ENCODE measurements at places on chromosomes 11 and 22. TPM values are rescaled to one million over a fixed set of nuclear protein-coding genes. Genes with fewer than 3 reads are reported as not detected.

Gene GRM5
- 2.3 TPM for total RNA-seq

Gene ANO9
- 2.9 TPM for total RNA-seq

GRCh38 chr11:117369534-117369933 is 41.9 kb downstream of the CEP164 start:
- DNase-seq: no peak

DNA sequence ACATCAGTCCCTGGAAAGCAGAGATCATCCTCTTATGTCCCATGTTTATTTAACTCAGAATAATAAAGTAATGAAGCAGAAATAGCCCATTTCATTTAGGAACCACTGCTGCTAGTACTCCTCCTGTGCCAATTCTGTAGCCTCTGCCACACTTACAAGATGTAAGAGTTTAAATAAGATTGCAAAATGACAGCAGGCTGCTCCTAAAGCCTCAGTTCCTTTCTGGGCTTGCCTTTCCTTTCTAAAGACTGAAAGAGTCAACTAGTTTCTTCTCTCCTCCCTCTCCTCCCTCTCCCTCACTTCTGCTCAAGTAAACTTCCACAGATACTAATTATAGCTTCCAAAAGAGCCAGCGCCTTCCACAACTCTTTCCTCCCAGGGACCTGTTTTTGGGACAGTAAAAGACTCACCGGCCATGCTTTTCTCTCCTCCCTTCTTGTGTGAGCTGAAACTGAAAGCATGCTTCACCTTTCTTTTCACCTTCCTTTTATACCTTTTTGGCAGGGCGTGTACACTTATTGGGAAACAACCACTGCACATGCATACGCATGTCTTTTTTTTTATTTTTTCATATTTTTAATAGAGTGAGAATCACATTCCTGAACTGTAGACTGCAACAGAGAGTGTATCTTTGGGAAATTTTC is 26.1 kb upstream of the CARD16 start:
- DNase-seq: no peak

DNA sequence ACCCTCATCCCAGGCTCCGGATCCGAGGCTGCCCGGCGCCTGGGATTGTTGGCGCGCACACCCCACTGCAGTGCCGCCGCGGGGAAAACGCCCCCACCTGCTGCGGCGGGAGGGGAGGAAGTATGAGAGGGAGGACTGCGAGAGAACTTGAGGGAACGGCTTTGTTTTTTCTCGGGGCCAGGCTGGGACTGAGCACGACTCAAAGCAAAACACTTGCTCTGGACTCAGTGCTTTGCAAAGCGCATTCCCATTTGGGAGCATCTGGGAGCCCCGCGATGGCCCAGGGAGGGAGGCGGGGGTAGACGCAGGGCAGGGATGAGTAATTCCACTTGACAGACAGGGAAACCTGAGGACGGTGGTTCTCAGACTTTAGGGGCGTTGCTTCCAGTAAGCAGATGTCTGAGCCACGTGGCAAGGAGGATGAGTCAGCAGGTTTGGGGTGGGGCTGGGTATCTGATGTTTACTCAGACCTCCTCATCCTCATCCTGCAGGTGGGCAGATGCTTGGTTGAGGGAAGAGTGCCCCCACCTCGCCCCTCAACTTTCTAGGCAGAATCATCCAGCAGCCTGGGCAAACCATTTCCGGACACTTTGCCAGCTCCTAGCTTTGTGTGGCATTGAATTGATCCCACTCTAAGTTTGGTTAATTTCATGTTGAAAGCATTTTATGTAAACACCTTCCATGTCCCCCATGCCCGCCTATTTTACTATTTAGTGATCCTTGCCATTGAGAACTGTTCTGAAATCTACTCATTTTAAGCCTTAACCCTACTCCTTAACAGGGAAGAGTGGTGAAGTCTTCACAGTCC is 1.5 kb downstream of the MIAT start:
- peak; percentile 43 for DNase-seq

Data from testis (tissue), 5 donors.